ENCODE measurements at places on chromosomes 2 and 18. TPM values are rescaled to one million over a fixed set of nuclear protein-coding genes. Genes with fewer than 3 reads are reported as not detected.

DNA sequence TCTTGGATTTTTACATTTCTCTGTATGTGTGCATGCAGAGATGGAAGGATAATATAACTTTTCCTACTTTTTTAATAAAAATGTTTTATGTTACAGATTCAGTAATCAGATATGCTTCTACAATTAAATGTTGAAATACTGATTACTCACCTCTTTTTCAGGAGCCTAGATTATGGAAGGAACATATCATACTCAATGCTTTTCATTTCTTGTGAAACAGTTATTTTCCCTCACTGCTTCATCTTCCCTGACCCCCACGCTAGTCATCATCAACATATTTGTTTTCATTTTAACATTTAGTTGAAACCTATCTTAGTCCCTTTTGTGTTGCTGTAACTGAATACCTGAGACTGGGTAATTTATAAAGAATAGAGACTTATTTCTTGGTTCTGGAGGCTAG is 190.7 kb downstream of the WDR7 start:
- no peak for DNase-seq

DNA sequence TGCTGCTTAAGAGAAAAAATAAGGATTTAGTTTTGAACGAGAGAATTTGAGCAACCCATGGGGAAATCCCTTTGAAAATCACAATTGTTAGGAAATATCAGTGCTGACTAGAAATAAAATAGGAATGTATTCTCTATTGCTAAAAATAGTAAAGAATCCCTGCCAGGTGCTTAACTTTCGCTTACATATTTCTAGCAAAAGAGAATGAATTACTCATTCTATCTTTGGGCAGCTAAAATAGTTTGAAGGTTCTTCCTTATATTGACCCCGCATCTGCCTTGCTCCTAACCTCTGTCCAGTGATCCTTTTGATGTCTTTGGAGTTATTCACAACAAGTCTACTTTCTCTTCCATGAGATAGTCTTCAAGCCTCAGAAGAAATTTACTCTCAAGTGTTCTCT is 103.8 kb downstream of the PLCL1 start:
- DNase-seq, result no peak

GRCh38 chr2:26556309-26557243 is 78.7 kb upstream of the OTOF start:
- DNase-seq, result no peak

DNA sequence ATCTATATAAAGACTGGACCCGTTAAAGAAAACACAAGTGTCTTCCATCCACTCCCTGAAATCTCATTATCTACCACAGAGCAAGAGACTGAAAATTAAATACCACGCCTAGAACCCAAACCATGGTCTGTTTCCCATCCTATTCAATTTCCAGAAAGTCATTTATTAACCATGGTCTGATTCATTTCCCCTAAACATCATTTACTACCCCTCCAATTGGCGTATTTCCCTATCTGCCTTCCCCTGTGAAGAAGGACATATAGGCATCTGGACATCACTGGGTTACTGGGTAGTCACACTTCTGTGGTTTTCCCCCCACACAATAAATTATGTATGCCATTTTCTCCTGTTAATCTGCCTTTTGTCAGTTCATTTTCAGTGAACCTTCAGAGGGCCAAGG is 30.8 kb downstream of the CCDC93 start:
- DNase-seq, result no peak

DNA sequence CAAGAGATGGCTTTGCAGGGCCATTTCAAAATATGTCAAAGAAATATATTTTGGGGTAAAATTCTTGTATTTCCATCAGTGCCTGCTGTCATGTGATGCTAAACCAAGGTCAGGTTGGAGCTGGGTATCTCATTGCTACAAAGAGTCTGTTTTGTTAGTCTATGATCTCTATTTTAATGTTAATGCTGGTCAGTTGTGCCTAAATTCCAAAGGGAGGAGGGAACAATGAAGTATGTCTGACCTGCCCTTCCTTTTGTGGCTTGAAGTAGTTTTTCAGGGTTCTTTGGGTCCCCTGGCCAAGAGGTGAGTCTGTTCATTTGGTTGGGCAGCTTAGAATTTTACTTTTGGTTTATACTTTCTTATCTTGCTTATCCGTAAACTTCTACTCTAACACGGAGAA is 61.6 kb upstream of the DYNAP start:
- DNase-seq, result no peak

GRCh38 chr2:182649316-182649715 is 66.7 kb upstream of the DNAJC10 start:
- DNase-seq, result no peak

GRCh38 chr18:32042337-32042736 is 23.7 kb downstream of the RNF125 start:
- DNase-seq, result no peak

DNA sequence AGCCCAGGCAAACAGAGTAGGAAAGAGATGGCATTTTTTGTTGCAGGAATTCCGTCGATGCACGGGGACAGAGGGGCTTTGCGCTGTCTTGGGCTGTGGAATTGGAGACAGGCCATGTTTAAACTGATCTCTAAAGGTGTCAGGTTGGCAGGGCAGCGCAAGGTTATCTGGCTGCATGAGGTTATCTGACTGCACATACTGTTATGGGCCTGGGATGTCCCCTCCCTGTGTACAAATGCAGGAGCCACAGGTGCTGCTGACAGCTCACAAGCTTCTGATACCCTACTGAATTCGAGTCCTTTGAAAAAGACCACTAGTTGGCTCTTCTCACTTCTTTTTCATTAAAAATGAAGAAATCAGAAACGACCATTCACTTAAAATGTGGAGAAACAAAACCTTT is 255.4 kb downstream of the PLCL1 start:
- DNase-seq, result no peak

GRCh38 chr18:69956057-69956456 is 8.4 kb upstream of the CD226 start:
- no peak for DNase-seq

GRCh38 chr2:36530178-36530982 is 67.6 kb downstream of the FEZ2 start:
- DNase-seq, result no peak

DNA sequence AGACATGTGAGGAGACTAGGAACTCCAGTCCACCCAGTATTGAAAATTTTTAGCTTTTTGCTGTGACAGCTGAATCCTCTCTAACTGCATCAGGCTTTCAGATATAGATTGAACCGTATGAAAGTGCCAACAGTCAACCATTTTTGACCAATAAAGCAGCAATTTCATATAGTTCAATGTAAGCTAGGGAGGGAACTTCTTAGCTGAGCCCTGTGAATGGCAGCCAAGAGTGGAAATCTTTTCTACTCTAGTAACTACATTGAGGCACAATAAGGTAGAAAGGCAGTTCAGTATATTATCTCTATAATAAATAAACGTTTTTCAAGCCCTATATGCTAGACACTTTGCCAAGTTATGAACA is 96.3 kb upstream of the TANK start:
- no peak for DNase-seq

DNA sequence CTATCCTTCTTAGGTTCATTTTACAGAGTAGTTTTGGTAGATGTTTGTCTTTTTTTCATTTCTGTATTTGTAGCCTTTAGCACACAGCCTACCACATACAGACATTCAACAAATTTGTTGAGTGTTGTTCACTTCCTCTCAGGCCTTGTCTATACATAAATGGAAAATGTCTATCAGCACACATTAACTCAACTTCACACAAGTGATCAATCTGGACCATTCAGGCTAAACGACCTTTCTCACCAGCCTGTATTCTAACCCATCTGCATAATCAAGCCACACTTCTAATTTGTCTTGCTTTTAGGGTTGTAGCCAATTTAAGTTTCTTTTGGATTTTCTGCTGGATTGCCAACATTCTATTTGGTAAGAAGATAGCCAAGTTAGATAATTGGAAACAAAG is 59.9 kb upstream of the DARS1 start:
- no peak for DNase-seq

- no peak for DNase-seq
Observed at GRCh38 chr18:6203791-6204190, 210.9 kb downstream of the L3MBTL4 start.

DNA sequence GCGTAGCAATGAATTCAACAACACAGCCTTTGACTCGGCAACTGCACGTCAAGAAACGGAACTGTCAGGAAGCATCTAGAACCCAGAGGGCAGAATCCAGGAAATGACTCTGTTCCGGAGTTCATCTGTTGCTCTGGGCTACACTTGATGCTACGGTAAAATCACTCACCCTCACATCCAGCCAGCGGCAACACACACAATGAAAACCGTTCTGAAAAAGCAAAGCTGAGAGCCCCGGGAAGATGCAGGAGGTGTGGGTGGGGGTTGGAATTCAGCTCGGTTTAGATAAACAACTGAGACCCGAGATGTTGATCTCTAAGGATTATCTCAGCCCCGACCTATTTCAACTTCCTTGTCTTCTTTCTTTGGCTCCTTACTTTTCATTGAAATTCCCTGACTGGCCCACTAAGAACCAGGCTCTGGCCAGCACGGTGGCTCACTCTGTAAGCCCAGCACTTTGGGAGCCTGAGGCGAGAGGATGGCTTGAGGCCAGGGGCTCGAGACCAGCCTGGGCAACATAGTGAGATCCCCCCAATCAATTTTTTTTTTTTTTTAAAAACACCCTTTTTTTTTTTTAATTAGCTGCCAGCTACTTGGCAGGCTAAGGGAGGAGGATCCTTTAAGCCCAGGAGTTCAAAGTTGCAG is 13.3 kb upstream of the RAB17 start:
- no peak for DNase-seq

- no peak for DNase-seq
Observed at GRCh38 chr18:63949068-63949737, at the start of gene HMSD. TSS of gene HMSD (plus strand) at chr18:63949301. CDS start at chr18:63953456, 4,155 bp downstream.

DNA sequence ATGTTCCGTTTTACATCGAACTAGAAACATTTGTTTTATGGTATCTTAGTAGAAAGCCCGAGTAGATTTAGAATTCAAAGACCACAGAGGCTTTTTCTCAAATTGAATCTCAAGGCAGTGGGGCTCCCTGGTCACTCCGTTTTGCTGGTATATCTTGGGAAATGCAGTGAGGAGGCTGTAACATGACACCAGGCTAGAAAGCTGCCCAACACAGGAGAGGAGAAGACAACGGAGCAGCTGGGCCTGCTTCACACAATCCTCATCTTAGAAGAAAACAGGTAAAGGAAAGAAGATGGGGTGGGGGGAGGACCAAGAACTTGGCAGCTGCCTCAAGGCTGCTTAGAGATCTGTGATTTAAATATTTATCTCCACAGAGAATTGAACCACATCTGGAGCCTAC is 38.3 kb upstream of the EPB41L3 start:
- DNase-seq, result no peak

DNA sequence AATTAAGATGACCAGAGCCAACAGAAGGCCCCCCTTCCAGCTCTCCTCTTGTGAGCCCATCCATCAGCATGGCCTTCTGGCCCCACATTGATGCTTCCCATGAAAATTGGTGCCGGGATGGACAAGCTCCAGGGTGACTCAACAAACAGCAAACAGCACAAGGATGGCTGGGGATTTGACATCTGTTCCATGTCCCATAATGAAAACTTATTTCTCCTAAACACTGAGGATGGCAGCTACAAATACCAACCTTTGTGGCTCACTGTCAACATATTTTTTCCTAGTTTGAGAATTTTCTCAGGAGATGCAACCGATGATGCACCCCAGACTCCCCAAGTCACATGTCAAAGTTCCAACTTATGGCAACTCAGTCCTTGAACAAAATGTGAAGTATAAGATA is 169.6 kb upstream of the SIX2 start:
- no peak for DNase-seq

DNA sequence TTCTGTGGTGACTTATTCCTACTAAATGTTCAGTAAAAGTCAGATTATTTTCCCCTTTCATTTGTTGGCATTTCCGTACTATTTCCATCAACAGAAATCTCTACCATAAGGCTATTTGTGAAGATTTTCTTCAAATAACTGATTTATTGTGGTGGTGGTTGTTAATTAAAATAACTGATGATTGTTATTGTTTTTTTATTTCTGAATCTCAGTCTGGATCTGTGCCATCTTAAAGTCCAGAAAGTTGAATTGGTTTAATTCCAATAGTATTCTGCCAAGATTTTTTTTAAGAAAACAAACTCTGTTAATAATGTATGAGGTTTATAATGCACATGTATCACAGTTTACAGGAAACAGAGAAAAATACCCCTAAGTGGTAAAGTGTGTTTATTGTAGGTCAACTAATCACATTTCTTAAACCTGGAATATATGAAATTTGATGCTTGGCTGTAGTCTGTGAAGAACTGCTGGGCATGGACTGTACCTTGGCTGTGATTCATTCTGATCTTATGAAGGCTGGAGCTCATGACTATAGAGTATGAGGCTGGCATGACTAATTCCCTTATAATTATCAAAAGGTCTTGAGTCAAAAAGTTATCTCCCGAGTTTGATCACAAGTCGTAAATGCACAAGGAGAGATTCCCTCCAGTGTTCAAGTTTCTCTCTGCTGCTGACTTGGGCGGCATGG is 134.2 kb upstream of the RND3 start:
- DNase-seq, result no peak

GRCh38 chr2:136389809-136390208 is 271.9 kb upstream of the CXCR4 start:
- no peak for DNase-seq

DNA sequence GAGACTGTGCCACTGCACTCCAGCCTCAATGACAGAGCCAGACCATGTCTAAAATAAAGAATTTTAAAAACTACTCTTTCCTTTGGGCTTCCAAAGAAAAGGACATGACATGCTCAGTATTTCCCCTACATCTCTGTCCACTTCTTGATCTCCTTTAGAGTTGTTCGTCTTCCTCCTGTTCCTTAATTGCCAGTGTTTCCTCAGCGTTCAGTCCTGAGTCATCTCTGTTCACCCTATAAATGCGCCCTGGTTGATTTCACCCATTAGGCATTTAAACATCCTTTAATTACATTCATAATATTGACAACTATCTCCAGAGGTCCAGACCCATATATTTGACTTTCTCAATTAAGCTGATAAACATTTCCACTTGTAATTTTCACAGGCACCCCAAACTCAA is 64.0 kb downstream of the AAK1 start:
- no peak for DNase-seq

- DNase-seq, result no peak
Observed at GRCh38 chr2:135733045-135733444, 8.6 kb upstream of the UBXN4 start.

DNA sequence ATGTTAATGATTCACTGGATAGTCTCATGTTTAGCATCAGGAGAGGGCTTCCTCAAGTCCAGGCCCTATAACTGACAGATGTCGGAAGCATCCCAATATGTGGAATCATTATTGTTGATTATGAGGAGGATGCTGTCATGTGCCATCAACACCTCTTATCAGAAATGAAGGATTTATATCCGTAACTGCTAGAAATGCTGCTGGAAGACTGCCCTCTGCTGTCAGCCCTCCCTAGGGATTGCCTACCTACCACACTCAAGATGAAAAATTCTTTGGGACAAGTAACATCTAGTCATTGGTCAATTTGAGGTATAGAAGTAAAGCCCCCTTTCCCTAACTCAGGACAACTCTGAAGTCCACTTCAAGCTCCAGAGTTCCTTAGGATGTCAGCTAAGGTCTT is 1166.5 kb upstream of the NXPH2 start:
- no peak for DNase-seq

Gene MERTK
- 20.0 TPM for polyA plus RNA-seq

Gene CYTIP
- polyA plus RNA-seq, result 1.3 TPM

Gene RBBP8
- 60.1 TPM for polyA plus RNA-seq

Gene ACTG2
- polyA plus RNA-seq, result 1.8 TPM

Gene PARD3B
- 38.8 TPM for polyA plus RNA-seq

Gene ANKRD30BL
- polyA plus RNA-seq, result 0.14 TPM

Measured in left renal pelvis (tissue), 4 donors.